ENCODE measurements at places on chromosomes 16 and 17.

- DNase-seq = no peak
Observed at GRCh38 chr16:81449899-81450608, 5.4 kb downstream of the CMIP start.

DNA sequence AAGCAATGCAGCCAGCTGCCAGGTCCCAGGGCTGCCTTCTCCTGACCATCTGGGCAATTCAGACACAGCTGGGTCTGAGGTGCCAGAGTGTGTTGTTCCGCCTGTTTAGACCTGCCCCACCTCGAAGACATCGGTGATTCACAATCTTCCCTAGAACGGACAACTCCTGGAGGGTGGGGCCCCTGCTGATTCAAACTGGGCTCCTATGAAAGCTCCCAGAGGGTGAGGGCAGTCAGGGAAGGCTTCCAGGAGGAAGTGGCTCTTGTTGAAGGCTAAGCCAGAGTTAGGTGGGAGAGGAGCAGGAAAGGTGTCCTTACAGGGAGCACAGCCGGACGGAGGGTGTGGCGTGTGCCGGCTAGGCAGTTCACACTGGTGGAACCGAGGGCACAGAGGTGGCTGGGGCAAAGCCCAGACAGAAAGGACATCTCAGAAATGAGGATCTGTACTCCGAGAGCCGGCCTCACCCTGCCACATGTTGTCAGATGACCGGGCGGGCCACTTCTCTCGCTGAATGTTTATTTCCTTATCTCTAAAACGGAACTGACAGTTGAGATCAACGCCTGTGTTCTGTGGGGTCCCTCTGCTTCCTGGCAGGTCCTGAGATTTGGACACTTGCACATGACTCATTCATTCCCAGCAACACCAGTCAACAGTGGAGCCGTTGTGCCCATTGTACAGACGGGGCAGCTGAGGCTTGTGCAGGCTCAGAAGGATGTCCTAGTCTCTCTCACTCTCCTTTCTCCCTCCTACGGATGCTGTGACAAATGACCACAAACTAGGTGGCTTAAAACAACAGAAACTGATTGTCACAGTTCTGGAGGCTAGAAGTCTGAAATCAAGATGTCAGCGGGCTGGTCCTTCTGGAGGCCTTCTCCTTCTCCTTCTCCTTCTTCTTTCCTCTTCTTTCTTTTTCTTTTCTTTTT, 26.9 kb upstream of the LITAF start:
- no peak for DNase-seq

DNA sequence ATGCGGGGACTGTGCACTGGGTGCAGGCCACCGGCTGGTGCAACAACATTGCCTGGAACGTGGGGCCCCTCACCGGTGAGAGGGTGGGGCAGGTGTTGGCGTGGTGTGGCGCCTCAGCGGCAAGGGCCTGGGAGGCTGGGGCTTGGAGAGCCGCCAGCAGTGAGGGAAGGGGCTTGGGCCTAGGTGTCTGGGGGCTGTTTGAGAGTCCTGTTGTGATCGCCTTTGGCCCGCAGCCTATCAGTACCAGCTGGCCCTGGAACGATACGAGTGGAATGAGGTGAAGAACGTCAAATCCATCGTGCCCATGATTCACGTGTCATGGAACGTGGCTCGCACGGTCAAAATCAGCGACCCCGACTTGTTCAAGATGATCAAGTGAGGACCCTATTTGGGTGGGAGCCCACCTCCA, 2.6 kb upstream of the TMEM88 start:
- DNase-seq = no peak

DNA sequence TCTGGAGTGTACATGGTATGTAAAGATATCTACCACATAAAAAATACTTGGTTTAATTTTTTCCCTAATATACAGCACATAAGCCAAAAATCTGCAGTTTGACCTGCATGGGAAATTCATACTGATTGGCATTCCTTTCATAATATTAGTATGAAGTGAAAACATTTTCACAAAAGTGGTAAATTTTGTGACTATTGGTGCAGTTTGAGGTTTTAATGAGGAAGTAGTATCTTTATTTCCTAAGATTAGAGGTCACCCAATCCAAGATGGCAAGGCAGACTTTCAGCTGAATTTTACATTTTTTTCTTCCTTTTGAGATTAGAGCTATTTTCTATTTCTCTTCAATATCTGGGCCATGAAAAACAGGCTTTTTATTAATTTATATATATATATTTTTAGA, 21.2 kb downstream of the METTL9 start:
- no peak for DNase-seq

GRCh38 chr16:50565428-50565827, 17.2 kb downstream of the NKD1 start:
- DNase-seq = no peak

- no peak for DNase-seq
Observed at GRCh38 chr17:80920441-80920840, 71.2 kb upstream of the CHMP6 start.

DNA sequence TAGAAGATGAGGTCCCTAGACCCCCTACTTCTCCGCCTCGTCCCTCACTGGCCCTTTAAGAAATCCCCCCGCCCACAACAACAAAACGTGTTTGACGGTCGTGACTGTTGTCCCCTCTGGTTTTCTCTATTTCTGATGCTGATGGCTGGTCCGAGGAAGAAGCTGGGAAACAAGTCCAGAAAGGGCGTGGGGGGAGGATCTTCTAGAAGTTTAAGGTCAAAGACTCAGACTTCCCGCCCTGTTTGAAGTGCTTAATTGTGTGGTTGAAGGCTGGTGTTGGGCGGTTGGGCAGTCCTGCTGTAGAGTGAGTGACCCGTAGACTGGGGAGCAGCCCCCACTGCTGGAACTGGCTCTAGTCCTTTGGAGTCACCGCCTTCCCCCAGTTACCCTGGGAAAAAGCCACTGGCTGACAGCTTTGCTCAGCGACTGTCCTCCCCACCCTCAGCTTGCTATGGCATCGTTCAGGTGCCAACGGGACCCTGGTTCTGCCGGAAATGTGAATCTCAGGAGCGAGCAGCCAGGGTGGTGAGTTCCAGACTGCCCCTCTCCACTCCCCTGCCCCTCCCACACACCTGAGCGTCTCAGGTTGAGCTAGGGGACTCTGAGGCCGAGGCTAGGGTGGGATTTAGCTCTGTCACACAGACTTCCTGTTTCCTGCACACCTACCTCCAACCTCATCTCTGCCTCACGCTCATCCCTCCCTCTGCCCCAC, 1.6 kb downstream of the MLLT6 start:
- no peak for DNase-seq

DNA sequence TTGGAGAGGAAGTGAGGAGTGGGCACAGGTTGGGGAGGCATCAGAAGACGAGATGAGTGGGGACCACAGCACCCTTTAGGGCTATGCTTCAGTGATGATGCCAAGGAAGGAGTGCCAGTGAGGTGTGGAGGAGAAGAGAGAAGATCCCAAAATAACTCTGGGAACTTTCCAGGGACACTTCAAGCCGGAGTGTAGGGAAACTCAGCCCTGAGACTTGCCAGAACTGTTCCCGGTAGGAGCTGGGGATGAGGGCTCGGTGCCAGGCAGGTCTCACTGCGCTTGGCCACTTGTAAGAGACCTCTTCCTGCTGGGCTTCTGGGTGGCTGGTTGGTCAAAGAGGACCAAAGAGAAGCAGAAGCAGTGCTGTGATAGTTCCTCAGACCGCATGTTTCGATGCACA, 63.6 kb downstream of the SHISA6 start:
- no peak for DNase-seq

- DNase-seq = no peak
Observed at GRCh38 chr17:82126556-82127314, 28.7 kb upstream of the FASN start.

GRCh38 chr17:75079023-75079373, 8.8 kb upstream of the SLC16A5 start:
- DNase-seq = no peak

DNA sequence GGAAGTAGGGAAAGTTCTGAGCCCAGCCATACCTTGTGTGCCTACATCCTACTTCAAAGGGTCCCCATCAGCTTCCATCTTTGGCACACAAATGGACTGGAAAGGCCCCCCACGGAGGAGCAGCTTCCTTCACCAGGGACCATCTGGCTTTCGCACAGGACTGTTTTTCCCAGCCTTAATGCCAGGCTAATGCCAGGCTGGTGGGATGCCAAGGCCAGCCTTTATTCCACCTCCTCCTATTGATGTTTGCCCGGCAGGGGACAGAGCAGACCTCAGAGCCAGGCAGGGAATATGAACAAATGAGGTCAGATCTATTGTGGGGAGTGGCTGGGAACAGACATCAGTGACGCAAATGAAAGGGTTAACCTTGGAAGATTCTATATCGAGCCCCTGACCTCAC, 5.7 kb downstream of the GPR179 start:
- DNase-seq = no peak

DNA sequence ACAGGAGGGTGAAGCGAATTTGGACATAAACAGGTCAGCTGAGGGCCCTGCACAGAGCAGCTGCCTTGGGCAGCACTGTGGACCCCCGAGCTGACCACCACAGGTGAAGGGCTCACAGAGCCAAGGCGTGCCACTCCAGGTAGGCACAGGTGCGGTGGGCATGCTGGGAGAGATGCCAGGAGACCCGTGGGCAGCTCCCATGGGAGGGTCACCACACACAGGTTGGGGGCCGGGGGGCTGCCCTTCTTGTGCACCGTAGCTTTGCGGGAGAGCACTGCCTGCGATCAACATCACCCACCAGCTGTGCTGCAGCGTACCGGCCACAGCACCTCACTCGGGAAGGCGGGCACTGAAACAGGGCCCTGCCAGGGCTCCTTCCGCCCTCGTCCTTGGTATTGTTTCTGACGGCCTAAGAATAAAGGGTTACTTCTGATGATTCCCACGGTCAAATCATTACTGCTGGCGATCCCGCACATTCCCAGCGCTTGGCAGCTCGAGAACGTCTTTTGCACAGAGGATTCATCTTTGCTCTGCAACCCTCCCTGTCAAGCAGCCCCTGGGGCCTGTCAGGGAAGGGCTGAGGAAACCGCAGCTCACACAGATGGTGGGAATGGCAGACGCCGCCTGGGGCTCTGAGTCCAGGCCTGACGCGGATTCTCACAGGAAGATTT, 181.7 kb downstream of the BANP start:
- no peak for DNase-seq

- no peak for DNase-seq
Observed at GRCh38 chr16:57113664-57114063, 21.3 kb downstream of the CPNE2 start.

DNA sequence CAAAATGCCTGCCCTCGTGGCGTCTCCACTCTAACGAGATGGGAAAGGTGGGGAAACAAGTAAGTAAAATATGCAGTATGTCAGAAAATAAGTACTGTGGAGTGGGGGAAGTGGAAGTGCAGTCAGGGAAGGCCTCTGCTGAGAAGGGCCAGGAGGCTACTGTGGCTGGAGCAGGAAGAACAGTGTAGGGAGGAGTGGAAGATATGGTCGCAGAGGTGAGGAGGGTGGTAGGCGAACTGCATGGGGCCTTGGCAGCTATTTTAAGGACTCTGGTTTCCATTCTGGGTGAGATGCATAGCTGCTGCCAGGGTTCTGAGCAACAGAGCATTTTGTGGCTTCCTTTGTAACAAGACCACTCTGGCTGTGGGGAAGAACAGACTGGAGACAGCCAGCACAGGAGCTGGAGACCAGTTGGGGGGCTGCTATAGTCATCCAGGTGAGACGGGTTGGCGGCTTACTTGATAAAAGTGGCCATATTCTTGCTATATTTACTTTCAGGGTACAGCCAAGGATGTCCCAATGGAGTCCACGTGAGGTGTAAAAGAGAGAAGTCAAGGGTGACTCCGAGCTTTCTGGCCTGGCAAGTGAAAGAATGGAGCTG, 42.6 kb downstream of the CYTH1 start:
- no peak for DNase-seq

DNA sequence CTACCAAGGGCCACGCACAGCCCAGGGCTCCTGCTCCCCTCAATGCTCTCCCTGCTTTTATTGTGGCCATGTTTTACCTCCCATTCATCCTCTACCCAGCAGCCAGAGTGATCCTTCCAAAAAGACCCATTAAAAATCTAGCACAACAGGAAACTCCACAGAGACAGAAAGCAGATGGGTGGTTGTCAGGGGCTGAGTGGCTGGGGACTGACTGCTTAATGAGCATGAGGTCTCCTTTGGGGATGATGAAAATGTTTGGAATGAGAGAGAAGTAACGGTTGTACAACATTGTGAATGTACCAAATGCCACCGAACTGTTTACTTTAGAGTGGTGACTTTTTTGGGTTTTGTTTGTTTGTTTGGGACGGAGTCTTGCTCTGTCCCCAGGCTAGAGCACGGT, 107.4 kb downstream of the GAS7 start:
- DNase-seq = no peak

DNA sequence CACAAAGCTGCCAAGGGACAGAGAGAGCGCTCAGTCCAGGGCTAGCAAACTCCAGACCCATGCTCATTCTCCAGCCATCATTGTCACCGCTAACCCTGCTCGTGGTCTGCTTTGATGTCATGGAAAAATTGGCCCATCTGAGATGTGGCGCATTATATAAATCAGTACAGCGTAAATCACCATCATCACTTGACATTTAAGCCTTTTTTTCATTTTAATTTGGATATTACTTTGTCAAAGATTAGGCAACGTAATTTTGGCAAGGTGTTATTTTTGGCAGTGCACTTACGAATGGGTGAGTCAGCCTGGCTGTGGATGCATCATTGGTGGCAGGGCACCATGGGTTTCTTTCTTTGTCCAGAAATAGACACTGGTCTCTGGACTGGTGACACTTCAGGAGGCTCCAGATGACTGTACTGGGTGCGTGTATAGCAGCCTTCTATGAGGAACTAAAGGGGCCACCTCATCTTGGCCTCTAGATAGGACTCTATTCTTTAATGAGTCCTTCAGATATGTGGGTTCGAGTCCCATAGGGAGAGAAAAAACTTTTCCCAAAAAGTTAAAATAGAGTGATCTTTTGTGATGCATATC, 166.3 kb downstream of the MSI2 start:
- peak; percentile 44 for DNase-seq

- DNase-seq = no peak
Observed at GRCh38 chr16:1312903-1313302, 3.5 kb downstream of the UBE2I start.

GRCh38 chr17:55237841-55238178, 26.9 kb upstream of the HLF start:
- no peak for DNase-seq

DNA sequence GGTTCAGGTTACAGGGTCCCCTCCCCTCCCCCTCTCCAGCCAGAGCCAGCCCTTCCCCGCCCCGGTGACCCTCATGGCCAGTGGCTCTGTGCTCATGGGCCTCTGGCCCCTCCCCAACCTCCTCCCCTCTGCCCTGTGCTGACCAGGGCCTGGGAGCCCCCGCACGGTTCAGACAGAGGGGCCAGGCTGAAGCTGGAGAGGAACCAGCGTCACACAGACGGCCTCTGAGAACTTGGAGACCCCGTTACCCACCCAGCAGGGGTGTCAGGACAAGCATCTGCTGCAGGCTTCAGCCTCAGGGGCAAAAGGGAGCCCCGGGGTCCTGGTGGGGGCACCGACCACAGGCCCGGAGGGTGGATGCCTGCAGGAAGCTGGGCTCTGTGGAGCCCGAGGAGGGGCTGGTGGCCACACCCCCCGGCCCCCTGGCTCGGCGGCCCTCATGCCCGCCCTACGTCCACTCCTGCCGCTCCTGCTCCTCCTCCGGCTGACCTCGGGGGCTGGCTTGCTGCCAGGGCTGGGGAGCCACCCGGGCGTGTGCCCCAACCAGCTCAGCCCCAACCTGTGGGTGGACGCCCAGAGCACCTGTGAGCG, at the start of gene WFIKKN1:
Gene WFIKKN1 (plus strand): TSS at position 171 of the 591 bp plus-strand sequence. CDS start 269 bp downstream, at position 440.
- no peak for DNase-seq

GRCh38 chr17:41480136-41480535, 815 bp downstream of the KRT35 start:
- no peak for DNase-seq

- no peak for DNase-seq
Observed at GRCh38 chr17:48527547-48527932, 3.3 kb downstream of the HOXB1 start.

GRCh38 chr17:75909051-75909811, 4.5 kb upstream of the MRPL38 start:
- no peak for DNase-seq

GRCh38 chr17:18319604-18320256, 4.6 kb downstream of the SMCR8 start:
- peak; percentile 68 for DNase-seq
